Stimulated activated CD4-positive, alpha-beta T cell treated with anti-CD3 and anti-CD28 coated beads, Interleukin-4, amount 100 ng/mL, for 24 hours (primary cell): ENCODE measurements at places on chromosomes 5 and 9.

DNA sequence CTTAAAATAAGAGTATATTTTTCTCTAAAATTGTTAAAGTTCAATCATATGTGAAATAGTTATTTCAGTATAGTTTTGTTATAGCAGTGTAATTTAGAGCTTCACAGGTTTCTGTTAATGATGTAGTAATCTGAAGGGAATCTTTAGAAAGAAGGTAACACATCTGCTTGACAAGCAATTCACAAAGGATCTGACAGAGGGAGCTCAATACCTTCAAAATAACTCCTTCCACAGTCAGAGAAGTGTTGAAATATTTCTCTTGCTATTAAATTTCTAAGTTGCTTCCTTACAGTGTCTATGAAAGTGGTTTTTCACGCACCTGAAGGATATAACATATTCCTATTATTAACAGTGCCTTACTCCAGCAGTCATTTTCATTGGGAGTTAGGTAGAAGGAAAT lies 44.9 kb downstream of the SLC25A51 start:
- no peak for DNase-seq

- no peak for DNase-seq
These were observed 612.9 kb upstream of the DAB2 start for GRCh38 chr5:40037713-40038112.

DNA sequence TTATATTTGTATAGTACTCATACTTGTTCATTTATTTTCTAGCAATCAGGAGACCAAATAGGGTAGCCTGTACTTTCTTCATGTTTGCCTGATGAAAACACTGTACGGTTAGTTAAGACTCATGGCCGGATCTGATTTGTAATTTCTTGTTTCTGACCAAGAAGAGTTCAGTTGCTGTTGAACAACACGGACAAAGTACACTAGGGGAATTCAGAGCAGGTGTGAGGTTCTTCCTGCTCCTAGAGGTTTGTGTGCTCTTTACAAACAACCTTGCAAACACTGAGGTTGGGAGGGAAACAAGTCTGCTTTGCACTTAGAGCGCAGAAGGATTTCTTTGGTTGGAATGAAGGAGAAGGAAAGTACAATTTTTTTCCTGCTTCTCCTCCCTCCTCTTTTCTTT lies 69.7 kb downstream of the TRIO start:
- no peak for DNase-seq

GRCh38 chr9:88266416-88266815 lies 121.8 kb upstream of the SPIN1 start:
- no peak for DNase-seq

GRCh38 chr9:107460153-107461023 lies 29.2 kb downstream of the KLF4 start:
- DNase-seq = no peak

DNA sequence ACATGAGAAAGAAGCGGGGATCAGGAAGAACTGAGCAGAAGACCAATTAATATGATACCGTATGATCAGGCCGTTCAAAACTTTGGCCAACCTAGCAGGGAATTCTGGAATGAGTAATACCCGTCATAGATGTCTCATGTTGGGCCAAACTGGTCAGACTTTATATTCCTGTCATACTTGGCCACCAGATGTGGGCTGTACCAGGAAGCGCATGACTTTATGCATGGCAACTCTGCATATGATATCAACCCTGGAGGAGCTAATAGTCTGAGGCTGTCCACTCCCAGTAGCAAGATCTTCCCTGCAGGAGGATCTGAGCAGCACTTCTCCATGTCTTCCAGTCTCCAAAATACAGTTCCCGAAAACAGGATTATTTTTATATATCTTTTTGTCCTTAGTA lies 68.5 kb upstream of the NAA35 start:
- DNase-seq = no peak

DNA sequence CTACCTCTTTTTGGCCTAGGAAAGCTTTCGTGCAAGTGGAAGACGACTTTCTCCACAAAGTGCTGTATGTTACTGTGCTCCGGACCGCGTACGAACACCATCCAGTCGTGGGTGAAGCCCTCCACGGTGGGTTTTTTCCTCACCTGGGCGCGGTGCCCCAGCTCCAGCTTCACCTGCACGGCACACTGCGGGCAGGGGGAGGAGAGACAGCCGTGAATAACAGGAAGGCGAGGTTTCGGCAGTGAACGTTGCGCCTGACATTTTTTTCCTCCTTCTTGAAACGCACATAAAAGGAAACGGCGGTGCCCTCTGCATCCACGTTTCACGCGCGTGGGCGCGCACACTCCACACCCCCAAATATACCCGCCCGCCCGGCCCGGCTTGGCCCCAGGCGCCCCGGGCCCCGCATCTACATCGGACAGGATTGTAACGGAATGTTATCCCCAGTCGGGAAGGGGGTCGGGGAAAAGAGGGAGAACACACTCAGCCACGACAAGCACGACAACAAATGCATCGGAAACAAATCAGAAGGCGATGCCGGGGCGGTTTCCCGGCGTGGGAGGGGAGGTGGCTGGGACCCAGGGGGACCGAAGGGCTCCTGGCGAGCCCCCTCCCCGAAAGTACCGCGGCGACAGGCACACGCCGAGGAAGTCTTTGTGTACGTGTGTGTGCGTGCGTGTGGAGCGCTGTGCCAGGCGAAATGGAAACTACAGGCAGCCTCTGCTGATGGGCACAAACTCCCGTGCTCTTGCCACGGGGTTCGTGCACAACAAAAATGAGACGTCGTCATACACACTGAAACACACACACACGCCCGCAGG lies 1.4 kb downstream of the MLLT3 start:
- DNase-seq = peak; percentile 66

DNA sequence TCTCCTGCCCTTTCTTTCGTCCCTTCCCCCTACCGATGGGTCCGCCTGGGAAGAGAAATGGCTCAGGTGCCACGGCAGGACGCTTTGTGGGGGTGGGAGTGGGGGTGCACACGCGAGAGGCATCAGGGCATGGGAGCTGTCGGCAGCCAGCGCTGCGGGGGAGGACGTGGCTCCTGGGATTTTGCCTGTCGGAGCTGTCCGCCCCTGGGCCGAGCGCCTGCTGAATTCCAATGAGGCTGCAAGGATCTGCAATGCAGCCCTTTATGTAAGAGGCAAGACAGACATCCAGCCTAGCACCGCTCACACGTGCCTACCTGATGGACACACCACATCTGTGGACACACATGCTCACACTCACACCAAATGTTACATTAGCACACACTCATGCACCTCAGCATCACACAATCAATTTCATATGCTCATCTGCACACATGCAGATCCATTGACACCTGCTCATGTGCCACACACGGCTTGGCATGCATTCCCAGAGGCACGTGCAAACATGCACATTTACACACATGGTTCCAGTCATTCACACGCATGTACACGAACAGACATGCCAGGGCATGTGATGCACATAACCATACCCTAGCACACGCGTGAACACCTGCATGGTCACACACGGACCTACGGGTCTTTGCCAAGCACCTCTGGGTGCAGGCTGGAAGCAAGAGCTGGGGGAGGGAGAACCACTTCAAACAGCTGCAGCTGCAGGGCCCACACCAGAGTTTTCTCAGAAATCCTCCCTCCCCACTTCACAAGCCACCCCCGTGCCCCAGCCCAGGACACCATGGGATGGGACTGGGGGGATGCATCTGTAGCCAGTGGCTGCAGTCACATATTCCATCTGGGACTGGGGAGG lies 1.4 kb downstream of the GRIN1 start:
- DNase-seq = no peak

DNA sequence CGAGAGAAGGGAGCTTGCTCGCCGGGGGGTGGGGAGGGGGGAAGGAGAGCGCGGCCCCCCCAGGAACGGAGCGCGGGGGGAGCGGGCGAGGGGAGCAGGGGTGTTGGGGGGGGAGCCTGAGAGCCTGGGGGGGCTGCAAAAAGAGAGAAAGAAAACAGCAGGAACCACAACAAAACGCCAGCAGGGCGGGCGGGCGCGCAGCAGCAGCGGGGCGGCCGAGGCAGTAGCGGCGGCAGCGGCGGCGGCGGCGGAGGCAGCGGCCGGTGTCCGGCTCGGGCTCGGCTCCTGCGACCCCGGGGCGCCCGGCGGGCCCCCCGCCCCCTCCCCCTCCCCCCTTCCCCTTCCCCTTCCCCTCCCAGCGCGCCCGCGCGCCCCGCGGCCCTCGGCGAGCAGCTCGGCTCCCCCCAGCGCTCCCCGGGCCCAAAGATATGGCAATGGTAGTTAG lies 1.6 kb downstream of the NR2F1 start:
- DNase-seq = no peak

DNA sequence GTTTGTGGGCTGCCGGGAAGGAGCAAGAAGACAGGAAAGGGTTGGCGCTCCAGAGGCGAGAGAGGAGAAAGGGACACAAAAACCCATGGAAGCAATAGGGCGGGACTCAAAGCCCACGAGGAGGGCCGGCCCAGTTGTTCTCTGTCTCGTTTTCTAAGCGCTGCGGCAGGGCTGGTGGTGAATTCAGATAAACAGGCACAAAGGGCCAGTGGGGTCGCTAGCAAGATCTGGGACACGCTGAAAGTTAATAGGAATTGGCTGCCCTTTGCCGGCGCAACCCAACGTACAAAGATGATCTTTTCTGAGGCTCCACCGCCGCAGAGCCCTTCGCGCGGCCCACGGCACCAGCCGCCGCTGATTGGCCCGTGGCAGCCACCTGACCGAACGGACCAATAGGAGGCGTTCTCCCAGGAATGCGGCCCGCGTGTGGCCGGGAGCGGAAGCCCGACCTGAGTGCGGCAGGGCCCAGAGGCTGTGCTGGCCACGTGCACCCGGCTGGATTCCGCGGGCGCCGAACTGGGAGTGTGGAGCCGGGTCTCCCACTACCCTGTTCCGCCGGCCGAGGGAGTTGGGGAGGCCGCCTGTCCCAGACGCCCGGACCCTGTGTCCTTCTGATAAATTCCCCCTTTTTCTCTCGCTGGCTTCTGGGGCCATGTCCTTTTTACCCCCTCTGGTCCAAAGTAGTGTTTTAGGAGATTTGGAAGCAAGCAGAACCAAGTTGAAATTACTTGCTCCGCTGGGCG lies 16.8 kb upstream of the NSD1 start:
- peak; percentile 86 for DNase-seq

GRCh38 chr5:58087123-58087522 lies 372.8 kb downstream of the PLK2 start:
- no peak for DNase-seq
